ENCODE measurements at places on chromosomes 1 and 21. TPM values are rescaled to one million over a fixed set of nuclear protein-coding genes. Genes with fewer than 3 reads are reported as not detected.
A peak's percentile ranks its signal among the peaks of the same experiment; 100 is the strongest.

The PLD5 gene
- total RNA-seq = 4.9 TPM

The ARHGEF19 gene
- total RNA-seq = 5.7 TPM

GRCh38 chr1:247441606-247442005 is 16.3 kb downstream of the OR2B11 start:
- no peak overlapping the region for H3K4me3 ChIP-seq
- no peaks in the 10 kb centered on the region for H3K27me3 ChIP-seq
- no peak for DNase-seq
- no peaks in the 10 kb centered on the region for H3K36me3 ChIP-seq
- H3K27ac ChIP-seq = no peak overlapping the region
- no peaks in the 10 kb centered on the region for H3K4me1 ChIP-seq

- no peak for DNase-seq
- H3K27me3 ChIP-seq = no peaks in the 10 kb centered on the region
- H3K4me3 ChIP-seq = peak overlapping the region; percentile 98
These were observed 612 bp upstream of the CMPK1 start for GRCh38 chr1:47332779-47333577.

- H3K4me1 ChIP-seq = no peaks in the 10 kb centered on the region
- no peak for DNase-seq
- no peak overlapping the region for H3K27ac ChIP-seq
- H3K36me3 ChIP-seq = no peaks in the 10 kb centered on the region
- peaks cover 15% of the 10 kb centered on the region for H3K27me3 ChIP-seq
These were observed 66.1 kb downstream of the LGR6 start for GRCh38 chr1:202259705-202260104.

All from astrocyte (in vitro differentiated cells and primary cell).